T47D (cell line): ENCODE measurements at places on chromosomes 7 and 10.

DNA sequence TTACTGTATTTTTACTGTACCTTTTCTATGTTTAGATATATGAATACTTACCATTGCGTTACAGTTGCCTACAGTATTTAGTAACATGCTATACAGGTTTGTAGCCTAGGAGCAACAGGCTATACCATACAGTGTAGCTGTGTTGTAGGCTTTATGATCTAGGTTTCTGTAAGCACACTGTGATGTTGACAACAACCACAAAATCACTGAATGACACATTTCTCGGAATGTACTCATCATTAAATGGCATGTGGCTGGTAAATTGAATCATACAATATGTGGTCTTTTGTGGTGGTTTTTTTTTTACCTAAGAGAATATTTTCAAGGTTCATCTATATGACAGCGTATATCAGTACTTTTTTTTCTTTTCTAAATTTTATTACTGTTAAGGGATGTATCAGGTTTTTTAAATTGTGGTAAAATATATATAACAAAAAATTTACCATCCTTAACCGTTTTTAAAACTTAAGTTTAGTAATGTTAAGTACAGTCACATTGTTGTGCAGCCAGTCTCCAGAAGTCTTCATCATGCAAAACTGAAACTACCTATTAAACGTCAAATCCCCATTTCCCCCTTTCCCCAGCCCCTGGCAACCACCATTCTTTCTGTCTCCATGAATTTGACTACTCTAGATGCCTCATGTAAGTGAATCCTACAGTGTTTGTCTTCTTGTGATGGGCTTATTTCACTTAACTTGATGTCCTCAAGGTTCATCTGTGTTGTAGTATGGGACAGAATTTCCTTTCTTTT lies 21.5 kb downstream of the BTAF1 start:
- no peak for DNase-seq

DNA sequence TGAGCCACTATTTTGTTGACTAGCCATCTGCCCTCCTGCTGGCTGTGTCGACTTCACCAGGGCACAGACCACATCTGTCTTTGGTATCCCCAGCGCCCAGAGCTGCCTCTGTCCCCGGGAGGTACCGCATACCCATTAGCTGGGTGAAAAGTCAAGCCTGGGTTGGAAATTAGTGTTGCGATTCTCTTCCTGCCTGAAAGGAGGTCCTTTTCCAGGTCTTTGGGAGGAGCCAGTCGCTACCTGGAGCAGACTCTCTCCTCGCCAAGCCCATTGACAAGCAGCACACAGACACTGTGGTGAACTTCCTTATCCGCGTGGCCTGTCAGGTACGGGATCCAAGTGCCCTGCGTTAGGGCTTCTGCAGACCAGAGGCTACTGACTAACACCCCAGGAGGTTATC lies 79.4 kb downstream of the TRRAP start:
- DNase-seq = no peak

GRCh38 chr7:20560325-20561180 lies 54.9 kb upstream of the ABCB5 start:
- DNase-seq = no peak

DNA sequence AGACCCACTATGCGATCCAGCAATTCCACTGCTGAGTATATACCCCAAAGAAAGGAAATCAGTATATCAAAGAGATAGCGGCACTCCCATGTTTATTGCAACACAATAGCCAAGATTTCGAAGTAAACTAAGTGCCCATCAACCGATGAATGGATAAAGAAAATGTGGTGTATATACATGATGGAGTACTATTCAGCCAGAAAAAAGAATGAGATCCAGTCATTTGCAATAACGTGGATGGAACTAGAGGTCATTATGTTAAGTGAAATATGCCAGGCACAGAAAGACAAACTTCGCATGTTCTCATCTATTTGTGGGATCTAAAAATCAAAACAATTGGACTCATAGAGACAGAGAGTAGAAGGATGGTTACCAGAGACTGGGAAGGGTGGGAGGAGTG lies 7.1 kb upstream of the NMT2 start:
- no peak for DNase-seq

GRCh38 chr7:158737064-158737695 lies 32.6 kb upstream of the NCAPG2 start:
- no peak for DNase-seq

GRCh38 chr10:72738486-72738885 lies 46.5 kb downstream of the MCU start:
- no peak for DNase-seq

DNA sequence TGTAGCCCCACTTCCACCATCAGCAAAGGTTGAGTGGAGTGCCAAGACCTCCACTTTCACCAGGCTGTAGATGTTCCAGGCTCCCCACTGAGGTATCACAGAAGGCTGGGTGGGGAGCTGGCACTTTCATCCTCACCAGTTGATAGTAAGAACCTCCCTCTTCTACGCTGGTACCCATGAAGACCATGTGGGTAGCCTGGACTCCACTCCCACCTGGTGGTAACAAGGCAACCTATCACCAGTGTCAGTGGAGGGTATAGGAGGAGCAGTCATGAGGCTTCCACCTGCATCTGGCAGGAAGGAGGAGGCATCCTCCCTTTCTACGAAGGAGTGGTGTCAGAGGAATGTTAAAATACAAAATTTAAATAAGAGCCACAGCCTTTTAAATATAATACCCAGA lies 4.4 kb downstream of the SMIM30 start:
- no peak for DNase-seq

DNA sequence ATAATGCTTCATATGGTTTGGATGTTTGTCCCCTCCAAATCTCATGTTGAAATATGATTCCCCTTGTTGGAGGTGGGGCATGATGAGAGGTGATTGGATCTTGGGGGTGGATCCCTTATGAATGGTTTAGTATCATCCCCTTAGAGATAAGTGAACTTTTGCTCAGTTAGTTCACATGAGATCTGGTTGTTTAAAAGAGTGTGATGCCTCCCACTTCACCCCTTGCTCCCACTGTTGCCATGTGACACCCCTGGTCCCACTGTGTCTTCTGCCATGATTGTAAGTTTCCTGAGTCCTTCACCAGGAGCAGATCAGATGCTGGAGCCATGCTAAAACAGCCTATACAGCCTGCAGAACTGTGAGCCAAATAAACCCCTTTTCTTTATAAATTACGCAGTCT lies 13.1 kb upstream of the AUTS2 start:
- DNase-seq = no peak

- DNase-seq = no peak
These were observed 272.3 kb upstream of the RNF32 start for GRCh38 chr7:156368053-156368843.

DNA sequence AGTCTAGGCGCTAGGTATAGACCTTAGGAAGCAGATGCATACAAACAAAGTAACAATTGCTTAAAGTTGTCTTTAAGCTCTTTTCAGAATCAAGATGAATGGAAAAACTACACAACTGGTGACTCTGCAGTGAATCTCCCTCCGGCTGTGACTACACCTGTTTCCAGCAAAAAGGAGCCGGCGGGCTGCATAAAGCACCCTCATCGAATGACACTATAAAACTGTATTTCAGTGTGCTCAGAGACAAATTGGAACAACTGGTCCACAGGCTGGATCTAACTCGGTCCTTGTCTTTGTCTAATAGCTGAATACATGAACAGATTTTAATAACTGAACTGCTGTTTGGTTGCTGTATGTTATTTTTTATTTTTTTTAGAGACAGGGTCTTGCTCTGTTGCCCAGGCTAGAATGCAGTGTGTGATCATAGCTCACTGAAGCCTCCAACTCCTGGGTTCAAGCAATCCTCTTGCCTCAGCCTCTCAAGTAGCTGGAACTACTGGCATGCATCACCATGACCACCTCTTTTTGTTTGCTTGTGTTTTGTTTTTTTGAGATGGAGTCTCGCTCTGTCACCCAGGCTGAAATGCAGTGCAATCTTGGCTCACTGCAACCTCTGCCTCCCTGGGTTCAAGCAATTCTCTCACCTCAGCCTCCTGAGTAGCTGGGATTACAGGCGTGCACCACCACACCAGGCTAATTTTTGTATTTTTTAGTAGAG lies 64.2 kb upstream of the SVIL start:
- DNase-seq = no peak

GRCh38 chr7:30172451-30172850 lies 37.7 kb downstream of the MTURN start:
- peak; percentile 44 for DNase-seq

DNA sequence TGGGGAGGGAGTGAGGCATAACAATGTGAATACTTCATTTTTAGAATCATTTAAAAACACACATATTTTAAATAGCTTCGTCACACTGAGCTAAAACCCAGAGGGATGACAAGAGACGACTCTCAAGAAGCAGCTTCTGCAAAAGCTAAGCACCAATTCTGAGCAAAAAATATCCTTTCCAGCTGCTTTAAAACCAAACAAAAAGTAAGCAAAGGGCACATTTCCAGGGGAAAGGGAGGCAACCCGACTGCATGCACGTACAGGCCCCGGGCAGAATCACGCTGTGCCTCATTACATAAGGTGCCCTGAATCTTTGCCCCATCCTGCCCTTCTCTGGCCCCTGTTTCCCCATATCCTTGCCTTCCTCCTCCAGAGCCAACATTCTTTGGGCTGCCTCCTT lies 78.4 kb downstream of the DGKI start:
- no peak for DNase-seq

DNA sequence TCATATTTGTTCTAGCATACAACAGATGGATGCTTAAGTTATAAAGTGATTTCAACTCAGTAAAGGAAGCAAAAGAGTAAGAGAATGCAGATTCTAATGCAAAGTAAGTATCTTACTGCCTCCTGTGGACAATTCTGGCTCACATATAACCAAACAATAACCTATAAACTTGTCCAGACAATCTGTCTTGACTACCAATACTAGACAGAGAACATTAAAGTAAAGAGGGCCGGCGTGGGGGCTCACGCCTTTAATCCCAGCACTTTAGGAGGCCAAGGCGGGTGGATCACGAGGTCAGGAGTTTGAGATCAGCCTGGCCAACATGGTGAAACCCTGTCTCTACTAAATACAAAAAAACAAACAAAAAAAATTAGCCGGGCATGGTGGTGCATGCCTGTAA lies 329.3 kb downstream of the CACNA2D1 start:
- DNase-seq = no peak

DNA sequence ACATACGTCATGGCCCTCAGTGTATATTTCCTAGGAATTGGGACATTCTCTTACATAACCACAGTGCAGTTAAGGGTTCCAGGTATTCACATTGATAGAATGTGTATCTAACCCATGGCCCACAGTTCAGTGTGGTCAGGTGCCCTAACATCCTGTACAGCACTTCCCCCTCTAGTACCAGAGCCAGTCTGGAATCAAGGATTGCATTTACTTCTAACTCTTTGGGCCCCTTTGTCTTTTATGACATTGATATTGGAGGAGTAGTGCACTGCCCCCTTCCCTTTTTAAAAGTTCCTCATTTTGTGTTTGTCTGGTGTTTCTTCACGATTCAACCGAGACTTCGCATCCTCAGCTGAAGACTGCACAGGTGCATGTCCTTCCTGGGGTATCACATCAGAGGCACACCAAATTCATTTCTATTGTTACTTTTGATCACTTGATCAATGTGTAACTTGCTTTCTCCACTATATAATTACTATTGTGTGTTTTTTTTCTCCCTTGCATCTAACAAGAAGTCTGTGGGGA lies 22.4 kb upstream of the NPFFR1 start:
- no peak for DNase-seq

GRCh38 chr7:22564511-22565045 lies 64.6 kb upstream of the STEAP1B start:
- no peak for DNase-seq

- DNase-seq = no peak
These were observed 145.7 kb downstream of the PRPF18 start for GRCh38 chr10:13732465-13732881.

- no peak for DNase-seq
These were observed 80.7 kb upstream of the ARHGAP21 start for GRCh38 chr10:24804392-24804791.

DNA sequence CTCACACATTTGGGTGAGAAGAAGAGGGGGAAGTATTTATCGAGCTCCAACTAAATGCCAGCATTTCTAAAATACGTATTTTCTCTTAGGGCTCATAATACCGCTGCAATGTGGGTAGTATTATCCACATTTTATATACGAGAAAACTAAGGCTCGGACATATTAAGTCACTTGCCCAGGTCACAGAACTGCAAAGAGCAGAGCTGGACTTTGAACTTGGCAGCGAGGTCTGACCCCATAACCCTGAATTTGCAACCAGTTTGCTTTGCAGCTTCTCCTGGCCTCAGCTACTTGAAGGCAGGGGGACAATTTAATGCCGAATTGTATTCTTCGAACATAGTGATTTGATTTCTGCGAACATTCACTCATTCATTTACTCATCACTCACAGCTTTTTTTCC lies 7.2 kb downstream of the ABLIM1 start:
- DNase-seq = no peak

- no peak for DNase-seq
These were observed 13.6 kb upstream of the PRKAG2 start for GRCh38 chr7:151890355-151891004.

- DNase-seq = no peak
These were observed 153.7 kb downstream of the TNS3 start for GRCh38 chr7:47428052-47428767.

GRCh38 chr10:132363376-132363775 lies 31.4 kb downstream of the LRRC27 start:
- no peak for DNase-seq

DNA sequence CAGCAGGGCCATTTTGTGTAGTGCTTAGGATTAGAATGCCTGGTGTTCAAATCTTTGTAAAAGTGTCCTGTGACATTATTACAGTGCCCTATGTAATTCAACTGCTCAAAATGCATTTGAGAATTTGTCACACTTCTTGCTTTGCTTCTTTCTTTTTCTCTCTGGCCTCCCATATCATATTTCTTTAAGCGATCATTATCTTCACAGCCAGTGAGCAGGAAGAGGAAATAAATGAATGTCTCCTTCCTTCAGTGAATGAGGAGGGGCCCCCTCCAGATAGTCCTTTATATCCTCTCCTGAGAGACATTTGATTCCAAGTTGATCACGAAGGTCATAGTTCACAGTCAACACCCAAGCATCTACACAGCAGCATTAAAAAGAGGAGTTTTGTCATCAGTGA lies 425.1 kb upstream of the NPVF start:
- no peak for DNase-seq

DNA sequence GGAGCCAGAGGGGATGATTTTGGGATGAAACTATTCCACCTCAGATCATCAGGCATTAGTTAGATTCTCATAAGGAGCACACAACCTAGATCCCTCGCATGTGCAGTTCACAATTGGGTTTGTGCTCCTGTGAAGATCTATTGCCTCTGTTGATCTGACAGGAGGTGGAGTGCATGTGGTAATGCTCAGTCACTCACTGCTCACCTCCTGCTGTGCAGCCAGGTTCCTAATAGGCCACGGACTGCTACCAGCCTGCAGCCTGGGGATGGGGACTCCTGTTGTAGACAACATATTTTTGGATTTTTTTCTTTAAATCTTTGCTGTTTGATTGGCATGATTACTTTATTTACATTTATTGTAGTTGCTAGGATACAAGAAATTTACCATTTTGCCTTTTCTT lies 765.0 kb downstream of the INHBA start:
- DNase-seq = no peak

DNA sequence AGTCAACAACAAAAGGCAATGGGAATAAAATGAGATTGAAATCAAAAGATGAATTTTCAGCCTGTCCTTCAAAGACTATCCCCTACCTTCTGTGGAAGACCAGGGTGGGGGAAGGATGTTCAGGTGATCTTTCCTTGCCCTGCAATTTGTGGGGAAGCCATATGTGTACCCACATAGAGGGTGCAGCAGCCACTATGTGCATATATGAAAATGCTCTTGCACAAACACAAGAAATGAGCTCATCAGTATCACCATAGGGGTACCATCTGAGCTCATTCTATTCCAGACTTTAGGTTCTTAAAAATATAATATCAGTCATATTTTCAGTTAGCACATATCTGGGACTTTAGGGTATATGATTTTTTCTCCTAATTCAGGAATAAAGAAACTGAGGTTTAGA lies 17.7 kb downstream of the GIMAP5 start:
- no peak for DNase-seq
